ENCODE measurements at places on chromosomes 3 and 15. TPM values are rescaled to one million over a fixed set of nuclear protein-coding genes. Genes with fewer than 3 reads are reported as not detected.

DNAJA4 gene
- total RNA-seq, result 30.9 TPM

RPLP1 gene
- total RNA-seq, result 1,524 TPM

FAM227B gene
- total RNA-seq, result 3.7 TPM

ADGRG7 gene
- total RNA-seq, result not detected

EXD1 gene
- total RNA-seq, result not detected

IQCH gene
- 0.78 TPM for total RNA-seq

SLC38A3 gene
- total RNA-seq, result not detected

ZNF80 gene
- total RNA-seq, result 0.35 TPM

ATP13A5 gene
- not detected for total RNA-seq

PLA1A gene
- 0.25 TPM for total RNA-seq

All from activated CD4-positive, alpha-beta memory T cell treated with anti-CD3 and anti-CD28 coated beads, Interleukin-2, amount 10 ng/mL, durations not matched to agents 7 days and 5 days (primary cell).